ENCODE measurements at places on chromosomes 4 and X.

DNA sequence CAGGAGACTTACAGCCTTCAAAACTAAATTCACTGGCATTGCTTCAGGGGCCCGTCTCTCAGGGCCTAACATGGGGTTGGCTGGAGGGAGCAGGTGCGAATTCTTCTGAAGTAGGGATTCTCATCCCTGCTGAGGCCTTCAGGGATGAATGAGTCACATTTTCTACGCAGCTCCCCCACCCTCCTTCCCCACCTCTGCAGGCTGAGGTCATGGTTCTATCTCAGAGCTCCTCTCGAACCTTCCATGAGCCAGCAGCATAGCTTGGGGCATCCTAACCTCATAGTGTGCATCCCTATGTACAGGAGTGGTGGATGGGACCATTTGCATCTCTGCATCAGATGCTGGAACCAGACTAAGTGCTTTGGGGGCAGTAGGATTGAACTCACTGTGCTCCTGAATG is 309.2 kb downstream of the EVC2 start:
- DNase-seq, result no peak

DNA sequence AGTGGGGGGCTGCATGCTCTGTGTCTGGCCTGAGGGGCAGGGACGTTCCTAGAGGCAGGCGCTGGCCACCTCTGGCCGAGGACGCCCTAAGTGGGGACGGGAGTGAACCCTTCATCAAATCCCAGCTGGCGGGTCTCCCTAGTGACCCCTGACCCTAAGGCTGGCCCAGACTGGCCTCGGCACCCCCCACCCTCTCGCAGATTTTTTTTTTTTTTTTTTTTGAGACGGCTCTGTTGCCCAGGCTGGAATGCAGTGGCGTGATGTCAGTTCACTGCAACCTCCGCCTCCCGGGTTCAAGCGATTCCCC is 988 bp upstream of the MXD4 start:
- DNase-seq, result no peak

- DNase-seq, result no peak
These were observed 37.4 kb downstream of the CCKAR start for GRCh38 chr4:26452565-26453531.

- DNase-seq, result no peak
These were observed 15.3 kb upstream of the SLC10A4 start for GRCh38 chr4:48467891-48468290.

DNA sequence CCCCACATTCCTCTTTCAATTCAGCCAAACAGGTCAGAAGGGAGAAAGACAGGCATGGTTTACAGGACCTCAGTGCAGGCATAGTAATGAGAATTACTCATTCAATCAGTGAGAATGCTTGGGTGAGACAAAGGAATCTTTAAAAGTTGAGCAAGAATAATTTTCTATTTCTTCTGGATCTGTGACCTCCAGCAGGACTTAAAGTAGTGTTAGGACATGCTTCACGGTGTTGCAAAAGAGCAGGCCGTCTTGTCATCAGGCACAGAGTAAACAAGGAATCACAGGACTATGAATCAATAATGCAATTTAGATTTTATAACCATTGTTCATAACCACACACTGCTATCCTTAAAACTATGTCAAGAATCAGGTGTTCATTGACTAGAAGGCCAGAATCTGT is 130.6 kb upstream of the GLRA2 start:
- no peak for DNase-seq

DNA sequence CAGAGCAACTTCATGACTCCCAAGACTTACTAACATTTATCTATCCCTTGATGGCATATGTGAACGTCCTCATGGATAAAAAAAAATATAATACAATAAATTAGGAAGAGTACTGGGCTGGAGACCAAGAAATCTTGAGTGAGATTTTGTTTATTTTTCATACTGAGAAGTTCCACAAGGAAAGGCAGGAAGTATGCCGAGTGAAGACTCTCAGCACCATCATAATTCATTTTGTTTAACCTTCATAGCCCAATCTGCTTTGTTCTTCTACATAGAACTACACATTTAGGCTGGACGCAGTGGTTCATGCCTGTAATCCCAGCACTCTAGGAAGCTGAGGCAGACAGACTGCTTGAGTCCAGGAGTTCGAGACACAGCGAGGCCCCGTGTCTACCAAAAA is 198.3 kb downstream of the NSUN7 start:
- no peak for DNase-seq

DNA sequence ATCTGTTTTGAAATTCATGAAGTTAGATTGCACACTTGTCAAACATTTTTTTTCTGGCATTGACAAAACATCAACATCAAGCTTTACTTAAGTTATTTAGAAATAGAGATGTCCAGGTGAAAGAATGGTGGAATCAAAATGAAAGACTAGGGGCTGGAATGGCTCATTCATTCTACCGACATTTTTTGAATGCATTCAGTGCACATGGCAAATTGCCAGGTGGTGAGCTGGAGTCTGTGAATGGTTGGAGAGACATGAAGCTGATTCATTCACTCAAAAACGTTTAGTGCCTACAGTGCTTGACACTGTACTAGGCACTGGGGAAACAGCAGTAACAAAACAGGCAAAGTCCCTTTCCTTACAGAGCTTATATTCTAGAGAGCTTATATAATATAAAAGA is 292.4 kb downstream of the PPP1R2C start:
- DNase-seq, result no peak

- no peak for DNase-seq
These were observed 38.7 kb upstream of the THOC2 start for GRCh38 chrX:123771449-123772064.

DNA sequence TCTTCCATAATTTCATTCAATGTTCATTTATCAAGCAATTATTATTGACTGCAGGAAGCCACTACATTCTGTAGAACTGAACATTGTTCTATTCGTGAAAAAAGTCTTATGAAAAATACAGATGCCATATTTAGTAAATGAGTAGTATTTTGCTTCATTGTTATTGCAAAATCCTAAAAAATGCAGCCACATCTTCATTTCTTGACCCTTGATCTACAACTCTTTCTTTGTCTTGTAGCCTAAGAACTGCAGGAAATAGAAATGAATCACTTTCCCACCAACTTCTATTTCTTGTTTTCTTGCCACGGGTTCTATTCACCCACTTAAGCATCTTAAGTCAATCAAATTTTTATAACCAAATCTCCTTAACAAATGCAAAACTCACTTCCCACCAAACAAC is 63.3 kb downstream of the KCNIP4 start:
- DNase-seq, result no peak

- peak; percentile 53 for DNase-seq
These were observed 93.2 kb downstream of the IL1RAPL2 start for GRCh38 chrX:104659005-104659744.

- no peak for DNase-seq
These were observed 92.0 kb upstream of the BMPR1B start for GRCh38 chr4:94665500-94666404.

DNA sequence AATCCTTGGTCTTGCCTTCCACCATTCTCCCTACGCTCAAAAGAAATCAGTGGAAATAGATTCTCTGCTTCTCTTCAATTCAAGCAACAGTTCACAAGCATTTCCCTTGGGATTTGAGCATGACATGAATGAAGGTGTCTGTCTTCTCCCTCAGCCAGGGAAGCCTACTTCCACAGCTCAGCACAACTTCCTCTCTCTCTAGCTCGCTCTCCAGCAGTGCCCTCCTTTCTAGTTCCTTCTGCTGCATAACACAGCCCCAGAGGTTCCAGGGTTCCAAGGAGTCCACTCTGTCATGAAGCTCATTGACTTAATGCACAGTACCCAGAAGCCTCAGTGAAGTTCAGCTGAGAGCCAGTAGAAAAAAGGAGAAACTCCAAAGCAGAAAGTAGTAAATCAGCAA is 81.3 kb downstream of the PLS3 start:
- DNase-seq, result no peak

- DNase-seq, result no peak
These were observed 34.0 kb downstream of the SLC9A6 start for GRCh38 chrX:136019226-136019625.

DNA sequence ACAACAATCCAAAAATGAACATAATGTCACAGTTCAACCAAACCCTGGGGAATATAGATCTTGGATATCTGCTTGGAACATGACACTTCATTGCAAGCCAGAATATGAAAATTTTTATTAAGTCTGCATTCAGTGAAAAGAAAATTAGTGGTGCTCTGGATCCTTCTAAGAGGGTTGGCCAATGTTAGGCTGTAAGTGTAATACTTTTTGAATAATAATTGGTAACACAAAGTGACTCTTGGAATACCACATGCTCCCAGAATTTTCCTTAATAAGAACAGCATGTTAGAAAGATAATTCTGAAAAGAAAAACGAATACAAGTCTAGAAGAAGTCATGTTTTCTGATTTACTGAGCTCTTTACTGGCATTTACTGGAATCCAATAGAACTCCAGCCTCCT is 175.8 kb downstream of the RASL11B start:
- no peak for DNase-seq

- DNase-seq, result no peak
These were observed 20.6 kb upstream of the CLDN24 start for GRCh38 chr4:183342541-183343533.

DNA sequence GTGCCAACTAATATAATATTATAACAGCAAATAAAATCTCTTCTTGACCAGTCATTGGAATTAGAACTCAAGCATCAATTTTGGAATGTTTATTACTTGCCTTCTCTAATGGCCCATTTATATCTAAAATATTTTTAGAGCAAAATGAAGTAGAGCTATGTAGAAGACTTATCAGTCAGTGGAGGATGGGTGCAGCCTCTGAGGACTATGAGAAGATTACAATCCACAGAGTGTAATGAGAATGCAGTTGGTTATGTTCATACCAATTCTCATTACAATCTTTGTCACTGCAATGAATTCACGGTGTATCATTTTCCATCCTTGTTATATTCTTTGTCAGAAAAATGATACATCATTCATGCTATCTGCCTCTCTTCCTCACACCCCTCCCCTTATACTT is 878.1 kb downstream of the CENPC start:
- DNase-seq, result no peak

GRCh38 chr4:53322696-53323095 is 43.2 kb downstream of the SCFD2 start:
- DNase-seq, result no peak

DNA sequence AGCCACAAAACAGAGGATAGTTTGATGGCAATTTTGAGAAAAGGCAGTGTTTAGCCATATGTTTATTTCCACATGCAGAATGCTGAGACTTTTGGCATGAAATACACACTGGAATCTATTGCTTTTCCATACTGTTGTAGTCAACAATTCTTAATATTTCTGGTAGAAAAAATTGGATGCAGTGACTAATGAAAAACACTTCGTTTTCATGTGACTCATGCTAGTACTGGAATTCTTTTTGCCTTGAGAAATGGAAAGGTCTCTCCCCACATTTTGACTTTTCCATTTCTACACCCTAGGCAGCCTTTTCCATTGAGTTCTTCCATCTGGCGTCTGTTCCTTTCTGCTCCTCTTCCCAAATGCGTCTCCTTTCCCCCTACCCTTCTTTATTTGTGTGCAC is 425.2 kb upstream of the FTHL17 start:
- DNase-seq, result no peak

Data from Right ventricle myocardium inferior (tissue), 1 donor.